NCI-H526 treated with DMSO at 0.1 percent for 48 hours (cell line): ENCODE measurements at places on chromosomes 2 and 18.

- no peak for DNase-seq
Observed at GRCh38 chr2:71333619-71334018, 2.0 kb downstream of the ZNF638 start.

GRCh38 chr2:61620244-61621159 lies 82.3 kb upstream of the XPO1 start:
- DNase-seq: no peak

DNA sequence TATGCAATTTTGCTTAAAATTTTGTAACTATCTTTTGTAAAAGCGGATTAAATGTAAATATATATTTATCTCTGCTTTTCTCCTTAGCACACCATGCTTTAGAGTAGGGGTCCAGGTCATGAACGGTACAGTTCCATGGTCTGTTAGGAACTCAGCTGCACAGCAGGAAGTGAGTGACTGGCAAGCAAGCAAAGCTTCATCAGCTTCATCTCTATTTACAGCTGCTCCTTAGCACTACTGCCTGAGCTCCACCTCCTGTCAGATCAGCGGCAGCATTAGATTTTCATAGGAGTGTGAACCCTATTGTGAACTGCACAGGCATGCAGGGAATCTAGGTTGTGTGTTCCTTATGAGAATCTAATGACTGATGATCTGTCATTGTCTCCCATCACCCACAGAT lies 959.0 kb upstream of the SLC39A10 start:
- DNase-seq: no peak

DNA sequence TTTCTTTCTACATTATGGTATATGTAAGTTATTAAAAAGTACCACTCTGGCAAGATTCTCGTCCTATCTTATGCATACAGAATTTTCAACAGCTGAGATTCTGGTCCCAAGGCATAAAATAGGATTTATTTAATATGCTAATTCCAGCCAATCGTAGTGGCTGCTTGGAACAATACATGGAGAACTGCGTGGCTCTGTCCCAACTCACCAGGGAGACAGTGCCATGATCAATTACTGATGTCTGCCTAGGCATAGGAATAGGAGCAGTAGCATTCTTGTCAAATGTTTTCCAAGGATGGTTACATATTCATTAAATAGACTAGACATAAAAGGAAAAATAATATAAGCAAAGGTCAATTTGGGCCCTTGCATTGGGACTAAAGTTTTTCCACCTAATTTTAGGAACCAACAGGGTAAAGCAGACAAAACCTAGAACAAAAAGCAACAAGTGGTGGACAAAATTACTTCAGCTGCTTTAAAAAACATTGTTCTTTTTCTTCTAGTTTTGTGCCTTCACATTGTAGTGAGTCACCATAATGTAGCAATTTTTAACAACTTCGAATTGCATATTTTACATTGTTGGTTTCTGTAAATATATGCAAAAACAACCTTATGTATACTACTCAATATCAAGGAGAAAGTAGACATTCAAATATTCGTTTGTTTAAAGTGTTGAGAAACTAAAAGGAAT lies 232.8 kb upstream of the ATP5MC3 start:
- no peak for DNase-seq
